ENCODE measurements at places on chromosomes 12 and 14. TPM values are rescaled to one million over a fixed set of nuclear protein-coding genes. Genes with fewer than 3 reads are reported as not detected.

GRCh38 chr12:41336041-41336549, 148.0 kb downstream of the PDZRN4 start:
- H3K4me1 ChIP-seq, result no peaks in the 10 kb centered on the region
- no peak overlapping the region for H3K27ac ChIP-seq
- H3K27me3 ChIP-seq, result no peaks in the 10 kb centered on the region
- no peak for DNase-seq
- no peaks in the 10 kb centered on the region for H3K36me3 ChIP-seq

- no peaks in the 10 kb centered on the region for H3K36me3 ChIP-seq
- no peak overlapping the region for H3K27ac ChIP-seq
- H3K27me3 ChIP-seq, result no peaks in the 10 kb centered on the region
- no peak overlapping the region for H3K4me3 ChIP-seq
- H3K4me1 ChIP-seq, result no peaks in the 10 kb centered on the region
- DNase-seq, result no peak
Measured at GRCh38 chr12:77766224-77766623, 64.5 kb upstream of the NAV3 start.

DNA sequence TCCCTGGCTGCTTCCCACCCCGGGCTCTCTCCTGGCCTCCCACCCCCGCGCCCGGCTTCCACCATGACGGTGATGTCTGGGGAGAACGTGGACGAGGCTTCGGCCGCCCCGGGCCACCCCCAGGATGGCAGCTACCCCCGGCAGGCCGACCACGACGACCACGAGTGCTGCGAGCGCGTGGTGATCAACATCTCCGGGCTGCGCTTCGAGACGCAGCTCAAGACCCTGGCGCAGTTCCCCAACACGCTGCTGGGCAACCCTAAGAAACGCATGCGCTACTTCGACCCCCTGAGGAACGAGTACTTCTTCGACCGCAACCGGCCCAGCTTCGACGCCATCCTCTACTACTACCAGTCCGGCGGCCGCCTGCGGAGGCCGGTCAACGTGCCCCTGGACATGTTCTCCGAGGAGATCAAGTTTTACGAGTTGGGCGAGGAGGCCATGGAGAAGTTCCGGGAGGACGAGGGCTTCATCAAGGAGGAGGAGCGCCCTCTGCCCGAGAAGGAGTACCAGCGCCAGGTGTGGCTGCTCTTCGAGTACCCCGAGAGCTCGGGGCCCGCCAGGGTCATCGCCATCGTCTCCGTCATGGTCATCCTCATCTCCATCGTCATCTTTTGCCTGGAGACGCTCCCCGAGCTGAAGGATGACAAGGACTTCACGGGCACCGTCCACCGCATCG, 1.8 kb downstream of the KCNA1 start:
- DNase-seq, result no peak
- no peak overlapping the region for H3K27ac ChIP-seq
- H3K27me3 ChIP-seq, result peaks cover 48% of the 10 kb centered on the region
- H3K4me1 ChIP-seq, result peaks cover 3% of the 10 kb centered on the region
- H3K4me3 ChIP-seq, result no peak overlapping the region

DNA sequence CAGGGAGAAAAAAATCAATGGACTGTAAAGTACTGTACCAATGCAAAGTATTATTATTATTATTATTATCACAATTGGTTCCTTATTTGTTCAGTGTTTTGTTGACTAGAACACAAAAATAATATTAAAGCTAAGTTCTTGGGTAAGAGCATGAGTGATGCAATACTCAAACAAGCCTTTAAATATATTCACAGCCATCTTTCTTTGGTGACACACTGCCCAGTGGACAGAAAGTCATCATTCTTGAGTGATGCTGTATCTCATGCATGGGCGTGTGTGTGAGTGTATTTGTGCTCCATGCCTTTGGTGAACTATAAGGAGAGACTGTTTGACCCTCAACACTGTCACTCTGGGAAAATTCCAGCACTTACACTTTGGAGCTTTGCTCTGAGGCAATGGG, 93.6 kb downstream of the KCNK10 start:
- H3K36me3 ChIP-seq, result no peaks in the 10 kb centered on the region
- H3K27me3 ChIP-seq, result no peaks in the 10 kb centered on the region
- H3K4me1 ChIP-seq, result no peaks in the 10 kb centered on the region
- no peak overlapping the region for H3K27ac ChIP-seq

Gene KCNA1
- total RNA-seq, result not detected

Gene RAB21
- total RNA-seq, result 30.8 TPM

Gene SDS
- total RNA-seq, result not detected

Gene RFLNA
- not detected for total RNA-seq

Gene GPRC5D
- total RNA-seq, result not detected

Gene MYH6
- not detected for total RNA-seq
